HFF-Myc (cell line): ENCODE measurements at places on chromosomes 11 and 22.
A peak's percentile ranks its signal among the peaks of the same experiment; 100 is the strongest.

GRCh38 chr11:65504674-65505465, 6.0 kb downstream of the MALAT1 start:
- DNase-seq: peak; percentile 14

DNA sequence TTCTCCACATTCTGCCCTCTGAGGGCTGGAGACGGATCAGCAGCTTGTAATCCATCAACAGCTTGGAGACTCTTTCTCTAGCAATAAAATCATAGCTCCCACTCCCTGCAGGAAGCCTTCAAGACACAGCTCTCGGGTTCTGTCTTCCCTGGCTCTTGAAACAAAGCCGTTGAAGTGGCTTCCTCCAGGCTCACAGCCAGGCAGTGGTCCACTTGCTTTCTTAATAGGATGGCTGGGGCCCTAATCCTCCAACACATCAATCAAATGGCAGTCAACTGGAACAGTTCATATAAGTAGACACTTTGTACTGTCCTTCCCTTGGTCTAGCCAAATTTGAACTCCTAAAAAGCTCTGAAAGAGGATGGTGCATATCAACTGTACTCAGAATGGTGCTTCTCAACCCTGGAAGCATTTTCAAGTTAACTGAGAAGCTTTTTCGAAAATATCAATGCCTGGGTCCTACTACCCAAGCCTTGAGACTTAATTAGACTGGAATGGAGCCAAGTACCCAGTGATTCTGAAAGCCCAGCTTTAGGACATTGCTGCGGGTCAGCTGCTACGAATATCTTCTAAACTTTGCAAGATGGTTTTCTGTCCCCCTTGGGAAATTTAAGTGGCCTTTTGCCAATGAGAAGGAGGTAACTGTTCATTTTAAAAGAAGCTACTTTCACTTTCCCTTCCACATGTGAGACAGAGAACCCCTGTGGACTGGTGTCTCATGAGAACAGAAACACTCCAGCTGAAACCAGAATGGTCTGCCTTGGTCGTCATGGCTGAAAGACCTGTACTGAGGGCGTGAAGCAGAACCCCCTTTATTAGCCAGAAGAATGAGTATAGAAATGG, 74.7 kb downstream of the SC5D start:
- no peak for DNase-seq

DNA sequence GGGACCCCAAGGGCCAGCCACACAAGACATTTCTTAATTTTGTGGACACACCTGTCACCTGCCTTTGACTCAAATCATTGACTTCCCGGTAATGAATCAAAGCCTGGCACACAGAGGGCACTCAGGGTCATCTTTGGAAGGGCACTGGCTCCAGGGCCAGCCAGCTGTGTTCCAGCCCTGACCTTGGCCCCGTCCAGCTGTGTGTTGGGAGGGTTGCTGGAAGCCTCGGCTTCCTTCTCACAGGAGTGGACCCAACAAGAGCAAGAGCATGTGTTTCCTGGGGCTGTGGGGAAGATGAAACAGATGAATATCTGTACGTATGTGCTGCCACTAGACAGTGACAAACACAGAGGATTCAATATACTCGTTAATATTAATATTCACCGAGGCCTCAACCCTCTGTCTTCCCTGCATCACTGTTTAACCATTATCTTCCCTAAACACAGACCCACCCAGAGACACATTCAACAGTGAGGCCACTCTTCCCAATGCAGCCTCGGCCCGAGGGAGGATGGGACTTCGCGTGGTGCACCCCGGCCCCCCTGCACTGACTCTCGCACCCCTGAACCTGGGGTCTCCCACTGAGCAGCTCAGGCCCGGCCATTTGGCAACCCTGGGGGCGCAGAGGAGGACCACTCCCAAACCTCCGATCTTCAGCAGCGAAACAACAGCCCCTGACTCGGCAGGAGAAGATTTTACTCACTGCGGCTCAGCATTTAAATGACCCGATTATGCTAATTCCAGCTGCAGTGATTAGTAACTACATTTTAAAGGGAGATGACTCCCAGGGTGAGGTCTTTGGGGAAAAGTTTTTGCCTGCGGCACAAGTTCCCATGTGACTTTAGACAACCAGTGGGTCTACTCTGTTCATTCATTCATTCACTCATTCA, 45.7 kb downstream of the PHF21B start:
- DNase-seq: no peak

- no peak for DNase-seq
These were observed 455.3 kb downstream of the SOX6 start for GRCh38 chr11:15901054-15901453.

DNA sequence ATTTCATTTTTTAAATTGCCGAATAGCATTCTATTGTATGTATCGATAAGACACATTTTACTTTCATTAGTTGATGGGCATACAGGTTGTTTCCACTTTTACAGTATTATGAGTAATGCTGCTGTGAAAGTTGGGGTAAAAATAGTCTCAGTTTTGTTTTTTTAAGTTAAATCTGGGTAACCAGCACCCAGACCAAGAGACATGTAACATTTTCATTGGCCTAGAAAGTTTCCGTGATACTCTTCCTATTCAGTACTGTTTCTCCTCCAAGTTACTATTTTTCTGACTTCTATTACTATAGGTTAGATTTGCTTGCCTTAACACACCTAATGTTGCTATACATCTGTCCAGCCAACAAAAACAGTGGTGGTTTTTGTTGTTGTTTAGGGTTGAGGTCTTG, 12.3 kb downstream of the IPO7 start:
- DNase-seq: no peak

DNA sequence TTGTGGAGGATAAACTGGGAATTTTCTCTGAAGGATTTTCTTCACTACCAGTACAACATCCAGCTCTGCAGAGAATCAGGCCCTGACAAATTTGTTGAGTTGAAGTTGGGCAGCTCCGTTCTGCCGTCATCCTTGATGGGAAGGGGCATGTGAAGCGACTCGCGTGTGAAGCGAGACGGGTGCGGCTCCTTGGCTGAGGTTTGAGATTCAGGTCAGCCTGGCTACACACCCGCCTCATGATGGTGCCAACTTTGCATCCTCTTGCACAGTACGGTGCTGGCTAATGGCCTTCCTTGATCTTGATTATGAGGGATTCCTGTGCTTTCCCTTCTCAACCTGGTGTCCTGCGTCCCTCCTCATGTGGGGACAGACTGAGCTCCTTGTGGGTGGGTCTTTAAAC, 19.7 kb upstream of the CDC42EP2 start:
- DNase-seq: no peak

DNA sequence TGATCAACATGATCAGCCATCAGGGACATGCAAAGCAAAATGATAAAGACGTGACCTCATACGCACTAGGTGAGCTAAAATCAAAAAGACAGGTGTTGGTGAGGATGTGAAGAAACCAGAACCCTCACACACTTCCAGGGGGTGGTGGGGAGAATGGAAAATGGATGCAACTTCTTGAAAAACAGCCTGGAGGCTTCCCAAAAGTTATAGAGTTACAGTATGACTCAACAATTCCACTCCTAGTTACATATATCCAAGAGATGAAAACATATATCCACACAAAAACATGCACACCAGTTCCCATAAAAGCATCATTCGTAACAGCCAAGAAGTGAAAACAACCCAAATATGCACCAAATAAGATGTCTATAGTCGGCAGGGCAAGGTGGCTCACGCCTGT, 42.1 kb upstream of the APLNR start:
- DNase-seq: no peak

DNA sequence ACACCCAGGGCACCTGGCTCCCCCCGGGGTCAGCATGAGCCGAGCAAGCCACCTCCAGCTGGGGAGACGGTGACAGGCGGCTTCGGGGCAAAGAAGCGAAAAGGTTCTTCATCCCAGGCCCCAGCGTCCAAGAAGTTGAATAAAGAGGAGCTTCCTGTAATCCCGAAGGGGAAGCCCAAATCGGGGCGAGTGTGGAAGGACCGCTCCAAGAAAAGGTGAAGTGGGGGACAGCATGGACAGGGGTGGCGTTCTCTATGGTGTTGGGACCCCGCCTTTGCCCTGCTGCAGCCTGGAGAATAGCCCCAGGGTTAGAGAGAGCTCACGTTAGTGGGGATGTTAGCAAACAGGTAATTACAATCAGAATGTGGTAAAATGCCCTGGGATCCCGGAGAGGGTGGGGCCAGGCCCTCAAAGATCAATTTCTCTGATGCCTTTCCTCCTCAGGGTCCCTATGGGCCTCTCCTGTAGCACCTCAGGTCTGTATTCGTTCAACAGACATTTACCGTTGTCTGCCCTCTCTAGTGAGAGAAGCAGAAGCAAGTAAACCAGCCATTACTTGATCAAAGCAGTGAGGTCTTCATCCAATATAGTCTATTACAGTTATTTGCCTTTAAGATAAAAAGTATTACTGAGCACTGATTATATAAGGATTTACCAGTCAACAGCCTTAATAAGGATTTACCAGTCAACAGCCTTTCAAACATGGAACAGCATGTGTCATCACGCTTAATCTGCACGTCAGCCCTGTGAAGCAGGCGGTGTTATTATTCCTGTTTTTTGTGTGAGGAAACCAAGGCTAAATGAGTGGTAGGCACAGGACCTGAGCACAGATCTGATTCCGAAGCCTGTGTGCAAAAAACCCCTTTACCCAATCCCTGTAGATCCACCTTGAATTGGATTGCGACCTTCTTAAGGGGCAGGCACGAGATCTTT, 1.0 kb downstream of the CCDC86 start:
- DNase-seq: no peak

DNA sequence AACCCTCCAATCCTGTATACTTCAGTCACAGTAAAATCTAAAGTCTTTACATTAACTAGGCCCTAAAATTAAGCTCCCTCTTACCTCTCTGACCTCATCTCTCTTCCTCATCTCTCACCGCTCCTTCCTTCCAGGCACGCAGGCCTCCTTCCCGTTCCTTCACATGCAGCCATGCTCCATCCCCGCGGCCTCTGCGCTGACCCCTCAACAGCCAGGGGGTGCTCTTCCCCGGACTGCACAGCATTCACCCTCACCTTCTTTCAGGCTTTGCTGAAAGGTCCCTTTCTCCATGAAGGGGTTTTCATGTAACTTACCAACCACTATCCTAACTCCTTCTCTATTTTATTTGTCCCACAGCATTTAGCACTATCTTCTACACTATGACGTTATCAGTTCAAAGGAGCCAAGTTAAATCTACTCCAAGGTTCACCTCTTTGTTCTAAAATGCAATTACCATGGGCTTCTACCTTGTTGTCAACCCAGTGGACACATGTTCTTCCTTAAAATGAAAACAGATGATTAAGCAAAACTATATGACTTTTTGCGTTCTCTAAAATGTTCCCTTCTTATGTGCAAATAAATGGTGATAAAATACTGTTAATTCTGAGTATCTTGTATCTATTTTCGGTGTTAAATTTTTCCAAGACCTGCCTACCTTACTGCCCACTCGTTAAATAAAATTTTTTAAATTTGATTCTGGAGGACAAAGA, 57.8 kb upstream of the APOA1 start:
- no peak for DNase-seq

- DNase-seq: no peak
These were observed 322.3 kb downstream of the SOX6 start for GRCh38 chr11:16034074-16034473.

GRCh38 chr11:70953720-70954119, 298.7 kb downstream of the SHANK2 start:
- DNase-seq: no peak

DNA sequence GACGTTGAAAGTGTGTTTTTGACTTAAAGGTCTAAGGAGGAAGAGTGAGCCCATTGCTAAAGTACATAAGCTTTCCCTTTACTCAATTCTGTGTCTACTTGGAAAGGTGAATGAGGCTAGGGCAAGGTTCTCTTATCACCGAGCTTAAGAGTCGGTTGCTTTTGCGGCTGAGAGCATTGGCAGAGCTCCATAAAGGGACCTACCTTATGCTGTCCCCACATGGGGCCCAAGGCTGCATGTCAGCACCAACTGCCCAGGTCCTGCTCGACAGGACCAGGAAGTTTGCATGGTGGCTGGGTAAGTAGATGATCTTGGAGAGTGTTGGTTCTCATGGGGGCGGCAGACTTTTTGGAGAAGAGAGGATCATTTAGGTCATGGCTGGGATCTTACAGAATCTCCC, 91.2 kb downstream of the ZBTB16 start:
- no peak for DNase-seq

GRCh38 chr11:101010899-101011298, 118.7 kb downstream of the PGR start:
- DNase-seq: no peak

- peak; percentile 66 for DNase-seq
These were observed 51.0 kb downstream of the SYTL2 start for GRCh38 chr11:85759915-85760314.

DNA sequence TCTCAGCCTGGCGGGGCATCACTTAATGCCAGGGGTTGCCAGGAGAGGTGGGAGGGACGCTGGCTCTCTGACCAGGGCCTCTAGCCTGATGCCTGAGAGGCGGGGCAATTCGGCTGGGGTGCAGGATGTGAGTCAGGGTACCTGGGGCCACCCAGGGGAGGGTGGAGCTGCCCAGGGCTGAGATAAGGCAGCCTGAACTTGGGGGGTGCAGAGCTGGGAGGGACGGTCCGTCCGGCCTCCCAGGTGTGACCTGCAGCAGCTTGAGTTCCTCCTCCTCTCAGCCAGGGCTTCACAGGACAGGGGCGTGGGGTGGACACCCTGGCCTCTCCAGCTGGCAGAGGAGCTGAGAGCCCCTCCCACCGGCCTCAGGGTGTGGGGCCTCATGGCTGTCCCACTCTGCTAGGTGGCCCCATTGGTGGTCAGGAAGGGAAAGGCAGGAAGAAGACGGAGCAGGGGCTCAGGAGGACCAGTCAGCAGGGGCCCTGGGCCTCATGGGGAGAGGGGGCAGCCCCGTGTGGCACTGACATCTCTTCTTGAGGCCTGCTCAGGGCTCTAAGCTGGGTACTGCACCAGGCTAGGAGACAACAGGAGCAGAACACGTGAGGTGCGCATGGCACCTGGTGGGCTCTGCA, 942 bp upstream of the RPS6KA4 start:
- no peak for DNase-seq

GRCh38 chr11:133778161-133778560, 67.2 kb downstream of the SPATA19 start:
- no peak for DNase-seq

GRCh38 chr22:27706489-27706888, 95.1 kb downstream of the MN1 start:
- no peak for DNase-seq

DNA sequence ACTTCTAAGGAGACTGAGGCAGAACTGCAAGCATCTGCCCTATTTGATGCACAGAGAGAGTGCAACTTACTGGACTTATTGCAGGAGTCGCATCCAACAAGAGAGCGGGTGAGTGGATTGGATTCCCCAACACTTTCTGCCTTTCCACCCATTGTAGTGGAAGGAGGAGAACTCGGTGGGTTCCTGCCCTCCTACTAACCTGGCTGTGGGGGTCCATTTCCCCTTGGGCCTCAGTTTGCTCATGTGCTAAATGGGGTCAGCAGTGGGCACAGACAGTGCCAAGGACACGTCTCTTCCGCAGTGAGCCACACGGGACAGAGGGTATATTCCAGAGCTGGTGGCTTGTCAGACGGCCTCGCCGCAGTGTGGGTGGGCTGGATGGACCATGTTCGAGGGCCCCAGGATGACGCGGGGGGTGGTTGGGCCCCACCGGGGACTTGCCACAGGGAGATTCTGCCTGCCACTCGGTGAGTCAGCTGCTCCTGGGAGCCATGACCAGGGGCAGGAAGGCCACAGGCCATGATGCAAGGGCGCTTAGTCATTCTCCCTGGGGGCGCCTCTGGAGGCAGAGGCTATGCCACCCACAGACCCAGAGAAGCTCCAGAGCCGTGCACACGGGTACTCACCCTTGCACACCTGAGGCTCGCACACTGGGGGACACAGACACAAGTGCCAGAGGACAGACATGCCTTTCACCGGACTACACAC, 8.2 kb downstream of the ALX4 start:
- no peak for DNase-seq
